Osteoblast (primary cell): ENCODE measurements at places on chromosomes 12 and 14. TPM values are rescaled to one million over a fixed set of nuclear protein-coding genes. Genes with fewer than 3 reads are reported as not detected.

GRCh38 chr12:9198012-9198411, 10.2 kb downstream of the PZP start:
- DNase-seq: no peak

Gene MANSC1
- 3.3 and 4.7 TPM in 2 replicates for total RNA-seq

GRCh38 chr14:57999471-57999870, 133.6 kb upstream of the SLC35F4 start:
- no peak for DNase-seq

- no peak for DNase-seq
Measured at GRCh38 chr12:470133-470532, 10.4 kb downstream of the B4GALNT3 start.

Gene SLC10A1
- not detected in 2 replicates for total RNA-seq

GRCh38 chr12:48221645-48222044, 18.6 kb upstream of the OR10AD1 start:
- DNase-seq: no peak

GRCh38 chr12:105279460-105280056, 43.6 kb upstream of the APPL2 start:
- DNase-seq: no peak

Gene CPNE6
- total RNA-seq: not detected in 2 replicates

- DNase-seq: no peak
Measured at GRCh38 chr14:30883508-30884294, 9.3 kb downstream of the COCH start.

DNA sequence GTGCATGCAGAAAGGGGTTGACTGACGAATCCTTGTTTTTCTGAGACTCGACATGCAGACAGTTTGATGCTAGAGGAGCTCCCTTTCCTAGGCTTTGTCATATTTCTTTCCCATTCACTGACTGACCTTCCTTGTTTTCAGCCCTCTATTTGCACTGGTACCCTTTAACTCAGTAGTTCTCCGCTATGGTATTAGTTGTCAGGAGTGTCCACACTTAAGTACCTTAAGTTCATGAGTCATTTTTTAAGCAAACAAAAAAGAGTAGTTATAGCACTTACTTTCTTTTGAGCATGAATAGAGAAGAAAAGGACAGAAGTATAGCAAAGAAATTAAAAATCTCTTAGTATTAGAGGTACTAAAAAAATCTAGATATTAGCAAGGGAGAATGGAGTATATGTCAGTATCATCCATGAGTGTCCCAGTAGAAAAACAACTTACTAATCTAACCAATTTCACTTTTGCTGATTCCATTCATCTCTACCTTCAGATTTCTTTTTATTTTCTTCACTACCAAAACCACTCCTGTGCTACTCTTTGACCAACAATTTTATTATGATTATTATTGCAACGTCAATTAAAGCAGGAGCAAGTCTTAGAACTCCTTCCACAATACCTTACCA, 8.3 kb downstream of the ATP2B1 start:
- DNase-seq: no peak
